ENCODE measurements at places on chromosomes 5 and 9.

- no peak for ATAC-seq
Observed at GRCh38 chr9:87853876-87854579, 28.6 kb upstream of the SPATA31E1 start.

GRCh38 chr9:135950135-135950682 lies 11.0 kb downstream of the UBAC1 start:
- ATAC-seq: no peak

GRCh38 chr5:54548565-54548964 lies 31.0 kb downstream of the SNX18 start:
- ATAC-seq: no peak

DNA sequence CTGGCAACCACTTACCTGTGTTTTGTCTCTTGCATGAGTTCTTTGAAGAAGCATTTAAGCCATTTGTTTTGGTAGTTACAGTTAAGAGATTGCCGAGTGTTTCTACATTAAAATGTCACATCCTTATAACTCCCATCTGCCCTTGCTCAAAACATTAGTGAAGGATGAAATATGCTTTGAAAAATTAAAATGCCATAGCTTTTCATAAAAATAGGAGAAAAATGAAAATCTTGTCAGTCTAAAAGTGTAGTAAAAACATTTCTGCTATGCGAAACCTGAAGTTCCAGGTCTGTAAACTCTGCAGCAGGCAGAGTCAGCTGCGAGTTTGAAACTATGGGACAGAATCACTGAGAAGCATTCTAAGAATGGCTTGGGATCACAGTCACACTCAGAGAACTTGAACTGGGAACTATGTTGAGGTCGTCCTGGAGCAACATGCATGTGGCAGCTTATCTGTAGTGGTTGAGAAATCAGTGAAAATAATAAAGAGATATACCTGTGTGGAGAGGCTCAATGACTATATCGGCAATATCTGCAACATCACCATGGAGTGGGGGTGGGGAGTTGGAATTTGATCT lies 67.4 kb downstream of the RASGRF2 start:
- no peak for ATAC-seq

DNA sequence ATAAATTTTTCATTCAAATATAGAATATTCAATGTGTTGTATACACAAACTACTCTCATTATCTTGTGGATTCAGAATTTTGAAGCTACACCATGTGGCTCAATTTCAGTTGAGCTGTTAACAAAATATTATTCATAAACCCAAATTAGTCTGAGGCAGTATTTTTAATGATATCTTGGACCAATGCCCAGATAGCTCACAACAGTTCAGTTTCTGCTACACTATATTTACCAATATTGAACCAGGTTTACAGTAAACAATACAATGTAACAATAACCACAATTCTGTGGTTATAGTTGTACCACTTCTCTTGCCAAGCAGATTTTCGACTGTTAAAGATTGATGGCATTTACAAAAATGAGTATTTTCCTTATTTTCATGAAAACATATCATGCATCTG lies 99.9 kb downstream of the SSBP2 start:
- no peak for ATAC-seq

DNA sequence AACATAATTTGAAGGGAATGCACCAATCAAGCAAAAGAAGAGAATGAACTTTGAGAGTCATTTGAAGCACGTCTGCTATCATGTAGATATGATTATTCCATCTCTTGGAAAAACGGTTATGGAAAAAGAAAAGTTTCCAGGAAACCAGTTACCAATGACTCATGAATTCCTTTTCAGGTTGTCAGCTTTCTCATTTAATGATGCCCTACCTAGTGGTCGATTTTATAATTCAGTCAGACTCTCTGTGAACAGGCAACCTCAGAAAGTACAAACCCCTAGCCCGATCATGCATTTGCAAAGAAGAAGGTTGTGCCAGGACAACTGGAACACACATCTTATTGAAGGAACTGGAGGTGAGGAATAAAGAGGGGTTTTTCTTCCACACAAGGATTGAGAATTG lies 355.1 kb upstream of the GRIA1 start:
- ATAC-seq: no peak
